Mucosa of gallbladder (tissue), 1 donor: ENCODE measurements at places on chromosomes 3 and 15. TPM values are rescaled to one million over a fixed set of nuclear protein-coding genes. Genes with fewer than 3 reads are reported as not detected.

GRCh38 chr3:63613561-63613960 is 38.9 kb upstream of the SNTN start:
- no peak for DNase-seq

- no peak for DNase-seq
Observed at GRCh38 chr3:13427662-13428603, 7.8 kb upstream of the NUP210 start.

GRCh38 chr3:159008401-159008800 is 206.5 kb downstream of the MFSD1 start:
- DNase-seq: no peak

GRCh38 chr3:98807561-98807960 is 44.4 kb downstream of the ST3GAL6 start:
- no peak for DNase-seq

DNA sequence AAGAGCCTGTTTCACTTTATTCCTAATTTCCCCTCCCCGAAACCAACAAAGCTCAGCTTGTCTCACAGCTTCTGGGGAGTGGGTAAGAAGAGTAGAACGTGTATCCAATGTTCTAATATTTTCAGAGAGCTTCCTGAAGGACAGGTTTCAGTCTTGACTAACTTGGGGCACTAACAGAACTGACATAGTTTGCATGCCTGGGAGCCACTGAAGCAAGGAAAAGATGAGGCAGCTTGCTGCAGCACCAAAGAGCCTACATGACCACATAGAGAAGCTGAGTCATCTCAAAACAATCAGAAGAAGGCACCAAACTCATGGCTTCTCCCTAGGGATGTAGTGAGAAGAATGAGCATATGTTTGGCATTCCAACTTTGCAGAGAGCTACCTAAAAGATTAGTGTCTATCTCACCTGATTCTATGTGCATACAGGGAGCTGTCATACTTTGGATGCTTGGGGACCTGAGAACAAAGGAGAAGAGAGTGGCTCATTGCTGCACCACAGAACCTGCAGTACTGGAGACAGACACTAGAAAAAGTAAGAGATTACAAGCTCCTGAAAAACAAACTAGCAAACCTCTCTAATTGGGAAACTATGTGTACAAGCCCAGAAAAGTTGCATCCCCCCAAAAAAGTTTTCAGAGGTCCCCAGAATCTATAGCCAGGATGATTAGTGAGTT is 86.9 kb downstream of the DCLK3 start:
- DNase-seq: no peak

- no peak for DNase-seq
Observed at GRCh38 chr3:168847291-168847883, 751.7 kb upstream of the GOLIM4 start.

TM6SF1 gene
- total RNA-seq: 7.2 TPM

ABI3BP gene
- total RNA-seq: 215 TPM

CASR gene
- total RNA-seq: 54.0 TPM

ZIC1 gene
- 0.06 TPM for total RNA-seq
